ENCODE measurements at places on chromosomes 5 and 9. TPM values are rescaled to one million over a fixed set of nuclear protein-coding genes. Genes with fewer than 3 reads are reported as not detected.

DNA sequence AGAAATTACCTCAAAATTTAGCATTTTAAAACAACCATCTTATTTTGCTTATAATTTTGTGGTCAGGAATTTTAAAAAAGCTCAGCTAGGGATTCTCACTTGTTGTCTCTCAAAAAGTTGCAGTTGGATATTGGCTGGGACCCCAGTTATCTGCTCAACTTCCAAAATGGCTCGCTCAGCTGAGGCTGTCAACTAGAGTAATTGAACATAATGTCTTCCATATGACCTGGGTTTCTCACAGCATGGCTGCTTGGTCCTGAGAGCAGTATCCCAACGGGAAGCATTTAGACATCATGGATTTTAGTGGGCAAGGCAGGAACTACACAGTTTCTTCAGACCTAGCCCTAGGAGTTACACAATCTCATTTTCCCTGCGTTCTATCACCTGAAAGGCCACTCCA, 63.6 kb upstream of the SPEF2 start:
- no peak for DNase-seq
- no peaks in the 10 kb centered on the region for H3K4me1 ChIP-seq
- H3K27me3 ChIP-seq: no peaks in the 10 kb centered on the region
- no peaks in the 10 kb centered on the region for H3K36me3 ChIP-seq
- no peak overlapping the region for H3K4me3 ChIP-seq

GRCh38 chr5:104431002-104431620, 868.5 kb upstream of the NUDT12 start:
- no peaks in the 10 kb centered on the region for H3K36me3 ChIP-seq
- H3K27ac ChIP-seq: no peak overlapping the region
- DNase-seq: no peak

DNA sequence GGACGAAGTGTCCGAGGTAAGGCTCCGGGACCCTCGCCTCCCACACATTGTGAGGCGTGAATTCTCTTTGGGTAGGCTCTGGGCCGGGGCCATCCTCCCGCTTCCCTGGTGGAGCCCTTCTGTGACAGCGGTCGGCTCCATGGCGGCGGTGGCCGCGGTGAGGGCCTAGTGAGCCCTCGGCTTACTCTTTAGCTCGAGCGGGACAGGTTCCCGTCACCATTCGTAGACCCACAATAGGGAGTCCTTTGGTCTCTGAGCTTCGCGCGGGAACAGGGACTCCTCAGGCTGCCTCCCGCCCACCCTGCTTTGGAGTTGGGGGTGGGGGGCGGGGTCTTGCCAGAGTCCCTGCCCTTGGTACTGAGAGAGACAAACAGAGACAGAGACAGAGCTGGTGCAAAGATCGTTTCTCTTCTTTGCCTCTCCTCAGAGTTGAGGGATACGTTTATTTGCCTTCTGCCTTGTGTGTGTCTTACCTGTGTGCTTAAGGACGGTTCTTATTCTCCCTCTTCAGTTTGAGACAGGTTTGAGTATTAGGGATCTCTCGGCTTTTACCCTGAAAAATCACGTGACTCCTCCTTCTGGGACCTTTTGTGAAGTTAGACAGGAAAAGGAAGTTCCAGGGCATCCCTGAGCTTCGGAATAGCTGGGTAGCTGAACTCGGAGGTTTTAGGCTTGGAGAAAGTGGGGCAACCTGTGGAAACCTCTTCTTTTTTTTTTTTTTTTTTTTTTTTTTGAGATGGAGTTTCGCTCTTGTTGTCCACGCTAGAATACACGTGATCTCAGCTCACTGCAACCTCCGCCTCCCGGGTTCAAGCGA, 833 bp downstream of the ANKHD1 start:
- peak overlapping the region; percentile 90 for H3K4me3 ChIP-seq
- H3K36me3 ChIP-seq: peaks cover 6% of the 10 kb centered on the region
- H3K4me1 ChIP-seq: peaks cover 53% of the 10 kb centered on the region
- H3K27ac ChIP-seq: peak overlapping the region; percentile 98
- DNase-seq: peak; percentile 19
- H3K27me3 ChIP-seq: no peaks in the 10 kb centered on the region

DNA sequence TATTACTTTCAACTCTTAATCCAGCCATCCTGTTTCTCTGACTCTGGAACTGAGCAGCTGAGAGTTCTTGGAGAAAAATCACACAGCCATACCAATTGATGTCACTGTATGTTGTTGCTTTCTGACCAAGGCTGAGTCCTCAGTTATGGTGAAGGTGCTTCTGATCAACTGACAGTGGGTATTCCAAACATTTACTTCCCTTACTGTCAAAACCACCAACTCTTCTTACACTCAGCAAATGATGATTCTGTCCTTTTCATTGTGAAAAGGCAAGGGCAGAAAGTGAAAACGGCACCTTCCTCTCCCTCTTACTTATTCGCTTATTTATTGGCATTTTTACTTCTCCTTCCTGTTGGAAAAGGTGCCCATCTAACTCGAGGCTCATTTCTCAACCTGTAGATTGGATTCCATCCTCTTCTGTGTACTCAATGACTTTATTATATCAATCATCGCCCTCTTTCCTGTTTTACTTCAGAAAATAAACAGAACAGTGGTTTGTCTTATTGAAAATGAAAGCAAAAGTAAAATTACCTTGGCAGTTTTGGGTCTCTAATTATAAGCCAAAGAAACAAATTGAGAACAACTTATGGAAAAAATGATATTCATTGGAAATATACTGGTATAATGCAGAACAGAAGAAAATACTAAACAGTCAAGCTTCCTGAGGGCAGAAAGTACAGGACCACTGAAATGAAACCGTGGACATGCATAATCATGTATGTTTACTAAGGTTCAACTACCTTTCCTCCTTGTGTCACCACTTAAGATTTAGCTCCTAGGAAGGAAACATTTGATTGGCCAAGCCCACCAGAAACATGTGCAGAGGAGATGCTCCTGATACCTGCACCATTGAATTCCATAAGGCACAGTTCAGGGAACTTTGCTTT, 104.5 kb upstream of the CHD1 start:
- H3K4me1 ChIP-seq: no peaks in the 10 kb centered on the region
- H3K27ac ChIP-seq: peak overlapping the region; percentile 64
- H3K4me3 ChIP-seq: peak overlapping the region; percentile 12
- DNase-seq: no peak
- no peaks in the 10 kb centered on the region for H3K27me3 ChIP-seq

DNA sequence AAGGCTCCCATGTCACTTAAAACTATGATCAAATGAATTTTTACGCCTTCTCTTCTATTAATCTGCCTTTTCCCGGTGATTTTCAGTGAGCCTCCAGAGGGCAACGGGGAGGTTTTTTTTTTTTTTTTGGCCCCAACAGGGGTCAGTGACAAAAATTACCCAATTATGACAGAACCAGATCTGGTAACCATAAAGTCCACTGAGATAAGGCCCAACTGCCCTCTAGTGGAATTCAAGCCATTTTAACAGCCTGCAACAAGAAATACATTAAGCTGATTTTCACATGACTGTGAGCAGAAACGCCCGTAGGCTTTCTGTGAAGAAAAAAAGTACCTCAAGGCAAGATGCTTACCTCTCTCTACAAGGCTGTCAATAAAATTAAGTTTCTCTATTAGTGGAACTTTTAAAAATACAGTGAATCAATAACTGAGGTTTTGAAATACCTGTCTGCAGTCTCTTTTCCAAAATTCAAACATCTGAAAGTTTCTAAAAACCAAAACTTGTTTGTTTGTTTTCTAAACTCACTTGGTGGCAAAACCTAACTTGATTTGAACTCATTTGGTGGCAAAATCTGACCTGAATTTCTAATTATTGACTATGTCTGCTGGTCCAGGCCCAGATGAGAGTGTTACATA, 49.7 kb upstream of the FST start:
- no peak overlapping the region for H3K27ac ChIP-seq
- DNase-seq: no peak
- no peaks in the 10 kb centered on the region for H3K4me1 ChIP-seq
- H3K27me3 ChIP-seq: no peaks in the 10 kb centered on the region

- no peaks in the 10 kb centered on the region for H3K27me3 ChIP-seq
- H3K36me3 ChIP-seq: no peaks in the 10 kb centered on the region
- H3K27ac ChIP-seq: no peak overlapping the region
- H3K4me1 ChIP-seq: no peaks in the 10 kb centered on the region
- no peak overlapping the region for H3K4me3 ChIP-seq
- DNase-seq: no peak
Observed at GRCh38 chr9:15570769-15571168, 17.9 kb downstream of the CCDC171 start.

DNA sequence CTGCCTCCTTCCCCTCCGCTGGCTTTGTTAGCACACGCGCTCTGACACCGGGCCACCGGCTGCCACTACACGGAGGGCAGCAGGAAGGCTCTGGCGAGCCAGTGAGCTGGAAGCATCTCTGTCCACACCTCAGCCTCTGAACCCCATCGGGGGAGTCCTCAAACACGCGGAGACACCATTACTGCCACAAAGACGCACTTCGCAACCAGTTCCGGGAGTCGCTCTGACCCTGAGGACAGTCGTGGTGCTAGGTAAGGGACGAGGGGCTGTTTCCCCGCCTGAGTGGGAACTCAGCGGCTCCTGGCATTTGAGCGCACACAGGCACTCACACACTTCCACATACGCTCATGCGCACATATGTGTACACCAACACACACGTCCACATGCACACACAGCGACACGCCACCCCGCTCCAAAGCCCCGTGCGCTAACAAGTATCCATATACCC, 160.0 kb downstream of the C9orf152 start:
- DNase-seq: no peak
- H3K27me3 ChIP-seq: no peaks in the 10 kb centered on the region

DNA sequence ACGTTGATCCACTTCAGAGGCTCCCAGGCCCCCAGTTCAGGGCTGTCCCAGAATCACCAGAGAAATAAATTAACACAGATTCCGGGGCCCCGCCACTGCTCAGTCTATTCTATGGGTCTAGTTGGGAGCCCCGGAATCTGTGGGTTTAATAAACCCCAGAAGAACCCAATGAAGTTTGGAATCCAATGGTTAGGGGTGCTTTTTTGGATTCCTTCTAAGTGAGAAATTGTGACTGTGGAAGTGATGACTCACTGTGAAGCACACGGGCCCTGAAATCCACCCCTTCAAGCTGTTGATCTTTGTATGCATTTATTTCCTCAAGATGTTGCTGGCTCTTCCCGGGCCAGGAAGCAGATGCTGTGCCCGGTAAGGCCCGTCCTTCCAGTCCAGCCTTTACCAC, 57.3 kb upstream of the SLC28A3 start:
- H3K4me1 ChIP-seq: no peaks in the 10 kb centered on the region
- DNase-seq: no peak
- H3K27me3 ChIP-seq: no peaks in the 10 kb centered on the region
- H3K27ac ChIP-seq: no peak overlapping the region
- no peak overlapping the region for H3K4me3 ChIP-seq
- H3K36me3 ChIP-seq: no peaks in the 10 kb centered on the region

DNA sequence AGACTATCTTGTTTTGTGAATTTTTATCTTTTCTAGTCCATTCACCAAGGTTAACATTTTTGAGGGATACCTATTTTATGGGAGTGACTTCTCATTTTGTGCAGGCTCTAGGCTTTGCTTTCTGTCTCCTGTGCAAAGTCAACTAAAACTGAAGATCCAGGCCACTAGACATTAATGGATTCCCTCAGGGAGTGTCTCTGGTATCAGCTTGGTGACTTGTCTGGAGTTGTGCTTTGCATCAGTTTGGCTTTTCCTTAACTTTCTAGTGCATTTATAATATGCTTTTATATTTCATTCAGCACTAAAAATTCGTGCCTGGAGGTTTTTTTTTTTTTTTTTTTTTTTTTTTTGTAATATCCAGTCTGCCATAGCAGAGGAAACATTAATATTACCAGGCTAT, 144.2 kb downstream of the YIPF5 start:
- H3K27me3 ChIP-seq: no peaks in the 10 kb centered on the region
- H3K4me3 ChIP-seq: no peak overlapping the region
- no peak overlapping the region for H3K27ac ChIP-seq
- no peaks in the 10 kb centered on the region for H3K36me3 ChIP-seq

DNA sequence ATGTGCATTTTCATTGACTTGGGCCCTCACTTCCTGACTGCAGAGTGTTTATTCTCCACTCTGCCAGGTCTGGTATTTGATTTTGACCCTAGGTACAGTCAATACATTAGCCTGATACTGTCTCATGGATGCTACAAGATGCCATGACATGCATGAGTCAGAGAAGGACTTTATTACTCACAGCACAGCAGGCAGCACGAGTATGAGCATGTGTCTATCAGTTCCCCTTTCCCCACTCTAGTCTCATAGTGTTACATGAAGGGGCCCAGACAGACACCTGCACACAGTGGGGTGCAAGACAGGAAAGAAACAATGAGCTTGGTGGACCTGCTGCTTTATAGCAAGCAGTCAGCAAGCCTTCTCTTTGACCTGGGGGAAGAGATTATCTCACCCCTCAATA, 19.6 kb downstream of the ITGA2 start:
- H3K4me1 ChIP-seq: no peaks in the 10 kb centered on the region
- H3K27ac ChIP-seq: no peak overlapping the region
- DNase-seq: no peak
- H3K27me3 ChIP-seq: no peaks in the 10 kb centered on the region

DNA sequence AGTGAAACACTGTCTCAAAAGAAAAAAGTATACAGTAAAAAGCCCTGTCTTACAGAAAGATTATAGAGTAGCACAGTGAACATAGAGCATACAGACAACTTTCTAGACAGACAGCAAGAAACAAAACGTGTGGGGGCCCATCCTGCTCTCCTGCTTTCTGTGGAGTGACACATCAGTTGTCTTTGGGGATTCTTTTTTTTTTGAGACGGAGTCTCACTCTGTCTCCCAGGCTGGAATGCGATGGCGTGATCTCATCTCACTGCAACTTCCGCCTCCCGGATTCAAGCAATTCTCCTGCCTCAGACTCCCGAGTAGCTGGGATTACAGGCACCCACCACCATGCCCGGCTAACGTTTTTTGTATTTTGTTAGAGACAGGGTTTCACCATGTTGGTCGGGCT, 14.9 kb downstream of the CDHR2 start:
- H3K36me3 ChIP-seq: no peaks in the 10 kb centered on the region
- no peak for DNase-seq
- H3K27ac ChIP-seq: no peak overlapping the region
- no peaks in the 10 kb centered on the region for H3K4me1 ChIP-seq

TSSK1B gene
- 0.90 TPM for total RNA-seq

AGXT2 gene
- total RNA-seq: not detected

FOXD4L3 gene
- not detected for total RNA-seq

CYSRT1 gene
- not detected for total RNA-seq

NEURL1B gene
- total RNA-seq: 93.2 TPM

HTR4 gene
- not detected for total RNA-seq

PFN3 gene
- not detected for total RNA-seq
